Small intestine (tissue), 16 donors: ENCODE measurements at places on chromosomes 13 and 19. TPM values are rescaled to one million over a fixed set of nuclear protein-coding genes. Genes with fewer than 3 reads are reported as not detected.

Gene RRAS
- polyA plus RNA-seq, result 30.6 TPM

Gene IZUMO1
- not detected for polyA plus RNA-seq

DNA sequence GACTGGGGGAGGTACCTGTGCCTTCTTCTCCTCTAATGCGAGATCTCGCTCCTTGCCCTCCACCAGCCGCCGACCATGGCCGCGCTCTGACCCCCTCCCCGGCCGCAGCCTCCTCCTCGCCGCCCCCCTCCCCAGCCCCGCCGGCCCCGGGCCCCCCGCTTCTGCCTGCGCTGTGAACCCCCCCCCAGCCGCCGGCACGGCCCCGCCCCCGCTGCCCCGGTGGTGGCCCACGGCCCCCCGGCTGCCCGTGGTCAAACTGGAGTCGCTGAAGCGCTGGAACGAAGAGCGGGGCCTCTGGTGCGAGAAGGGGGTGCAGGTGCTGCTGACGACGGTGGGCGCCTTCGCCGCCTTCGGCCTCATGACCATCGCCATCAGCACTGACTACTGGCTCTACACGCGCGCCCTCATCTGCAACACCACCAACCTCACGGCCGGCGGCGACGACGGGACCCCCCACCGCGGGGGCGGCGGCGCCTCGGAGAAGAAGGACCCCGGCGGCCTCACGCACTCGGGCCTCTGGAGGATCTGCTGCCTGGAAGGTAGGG is at the start of gene CACNG8:
Gene CACNG8, plus strand, starts transcription at position 51 of the 545 bp plus-strand sequence.
- no peaks in the 10 kb centered on the region for H3K4me1 ChIP-seq
- H3K36me3 ChIP-seq, result no peaks in the 10 kb centered on the region
- no peak for DNase-seq
- H3K27ac ChIP-seq, result no peak within 1 kb of the TSS

DNA sequence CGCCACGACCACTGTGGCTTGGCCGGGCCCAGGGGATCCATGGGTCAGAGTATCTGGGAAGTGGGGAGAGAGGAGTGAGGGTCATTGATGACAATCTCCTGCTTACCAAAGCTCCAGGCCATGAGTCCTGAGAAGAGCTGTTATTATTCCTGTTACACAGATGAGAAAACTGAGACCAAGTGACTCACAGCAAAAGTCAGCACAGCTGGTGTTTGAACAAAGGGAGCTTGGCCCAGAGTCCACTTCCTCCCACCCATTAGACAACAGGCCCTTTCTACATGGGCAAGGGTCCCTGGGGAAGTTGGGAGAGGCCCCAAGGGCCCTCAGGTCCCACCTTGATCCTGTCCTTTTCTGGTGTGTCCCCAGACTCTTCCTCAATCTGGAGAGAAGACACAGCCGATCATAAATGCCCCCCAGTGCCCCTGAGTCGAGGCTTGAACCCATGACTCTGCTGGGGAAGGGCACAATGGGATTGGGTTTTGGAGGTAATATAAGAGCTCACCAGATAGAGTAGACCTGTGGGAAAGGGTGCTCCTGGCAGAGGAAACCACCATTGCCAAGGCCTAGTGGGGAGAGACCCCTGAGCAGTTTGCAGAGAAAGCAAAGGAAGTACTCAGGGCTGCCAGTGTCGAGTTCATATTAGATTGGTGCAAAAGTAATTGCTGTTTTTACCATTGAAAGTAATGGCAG is 6.8 kb downstream of the FUT6 start:
- peaks cover 2% of the 10 kb centered on the region for H3K36me3 ChIP-seq
- H3K4me3 ChIP-seq, result no peak overlapping the region
- H3K27me3 ChIP-seq, result peaks cover 4% of the 10 kb centered on the region
- H3K4me1 ChIP-seq, result peaks cover 12% of the 10 kb centered on the region
- H3K27ac ChIP-seq, result no peak overlapping the region
- no peak for DNase-seq

- peaks cover 13% of the 10 kb centered on the region for H3K36me3 ChIP-seq
- no peaks in the 10 kb centered on the region for H3K4me1 ChIP-seq
- H3K4me3 ChIP-seq, result no peak overlapping the region
- no peaks in the 10 kb centered on the region for H3K27me3 ChIP-seq
- no peak for DNase-seq
Observed at GRCh38 chr19:45852145-45852750, 10.7 kb downstream of the SYMPK start.

- no peaks in the 10 kb centered on the region for H3K36me3 ChIP-seq
- H3K27me3 ChIP-seq, result no peaks in the 10 kb centered on the region
- H3K4me3 ChIP-seq, result peak overlapping the region; percentile 55
- no peak overlapping the region for H3K27ac ChIP-seq
- peak; percentile 26 for DNase-seq
Observed at GRCh38 chr13:49110913-49111170, 109.3 kb upstream of the MLNR start.

DNA sequence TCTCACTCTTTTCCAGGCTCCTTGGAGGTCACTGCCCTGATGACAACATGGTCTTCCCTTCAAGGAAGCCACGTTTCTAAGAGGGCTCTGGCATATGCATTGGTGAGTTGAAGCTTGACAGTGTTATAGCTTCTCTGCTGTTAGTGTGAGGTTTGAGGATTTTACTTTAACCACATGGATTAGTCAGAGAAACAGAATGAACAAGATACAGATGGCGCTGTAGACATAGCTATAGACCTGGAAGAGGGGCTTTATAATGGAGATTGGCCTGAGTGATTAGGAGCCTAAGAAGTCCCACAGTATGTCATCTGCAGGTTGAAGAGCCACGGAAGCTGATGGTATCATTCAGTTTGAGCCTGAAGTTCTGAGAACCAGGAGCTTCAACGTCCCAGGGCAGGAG is 18.4 kb upstream of the URI1 start:
- H3K4me1 ChIP-seq, result no peaks in the 10 kb centered on the region
- no peaks in the 10 kb centered on the region for H3K36me3 ChIP-seq
- no peak for DNase-seq
- H3K4me3 ChIP-seq, result no peak overlapping the region
- no peaks in the 10 kb centered on the region for H3K27me3 ChIP-seq
- no peak overlapping the region for H3K27ac ChIP-seq

DNA sequence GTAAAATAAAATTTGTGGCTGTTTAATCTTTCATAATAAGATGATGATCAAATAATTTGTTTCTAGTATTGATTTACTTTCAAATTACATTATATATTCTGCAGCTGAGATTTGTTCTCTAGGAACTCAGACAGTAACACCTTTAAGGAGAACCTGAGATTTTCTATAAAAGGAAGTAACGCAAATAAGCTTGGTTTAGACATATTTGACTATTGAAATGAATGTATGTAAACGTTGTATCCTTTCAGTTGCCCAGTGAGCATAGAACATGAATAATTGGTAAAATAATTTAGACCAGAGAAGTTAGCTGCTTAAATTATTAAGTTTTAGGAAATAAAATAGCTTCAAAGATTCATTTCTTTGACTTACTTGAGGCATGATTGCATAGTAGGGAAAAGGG is 3.1 kb downstream of the CDK8 start:
- no peaks in the 10 kb centered on the region for H3K4me1 ChIP-seq
- H3K27ac ChIP-seq, result no peak overlapping the region
- H3K4me3 ChIP-seq, result no peak overlapping the region
- no peak for DNase-seq
- H3K27me3 ChIP-seq, result no peaks in the 10 kb centered on the region

DNA sequence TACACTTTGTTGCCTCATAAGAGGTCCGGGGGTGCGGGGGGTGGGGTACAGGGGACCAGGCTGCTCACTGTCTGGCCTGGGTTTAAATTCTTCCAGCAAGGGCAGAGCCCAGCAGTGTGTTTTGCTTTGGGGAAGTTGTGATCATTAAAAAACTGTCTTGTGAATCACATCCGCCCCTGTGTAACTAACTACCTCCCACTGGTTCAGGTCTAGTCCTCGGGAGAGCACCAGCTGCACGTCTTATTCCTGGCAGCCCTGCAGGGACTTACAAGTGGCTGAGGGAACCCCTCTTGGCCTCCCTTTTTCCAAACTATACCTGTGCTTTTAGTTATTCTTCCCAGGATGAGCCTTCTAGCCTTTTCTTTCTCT is 127.5 kb downstream of the SIPA1L3 start:
- no peaks in the 10 kb centered on the region for H3K27me3 ChIP-seq
- DNase-seq, result no peak
- H3K27ac ChIP-seq, result peak overlapping the region; percentile 66
- H3K4me1 ChIP-seq, result no peaks in the 10 kb centered on the region
- H3K36me3 ChIP-seq, result peaks cover 2% of the 10 kb centered on the region
- H3K4me3 ChIP-seq, result no peak overlapping the region
